NCI-H187 (cell line): ENCODE measurements at places on chromosomes 13 and 19.

GRCh38 chr19:18155095-18156087 is 2.4 kb downstream of the PIK3R2 start:
- DNase-seq = no peak

GRCh38 chr19:3604227-3604986 is 2.3 kb downstream of the TBXA2R start:
- no peak for DNase-seq

DNA sequence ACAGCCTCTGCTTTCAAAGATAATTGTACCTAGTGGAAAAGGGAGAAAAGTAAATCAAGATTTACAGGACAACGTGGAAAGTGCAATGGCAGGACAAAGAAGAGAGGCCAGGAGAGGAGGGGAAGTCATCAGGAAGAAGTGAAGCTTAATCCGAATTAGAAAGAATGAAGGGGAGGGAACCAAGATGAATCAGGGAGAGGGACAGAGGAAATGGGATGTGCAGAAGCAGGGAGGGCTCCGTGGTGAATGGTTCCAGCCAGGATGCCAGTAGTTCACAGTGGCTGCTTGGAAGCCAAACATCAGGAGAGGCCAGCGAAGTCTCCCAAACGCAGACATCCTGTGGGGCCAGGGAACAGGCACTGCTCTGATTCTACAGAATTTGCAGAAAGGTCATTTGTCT is 144.4 kb downstream of the LIG4 start:
- DNase-seq = no peak

GRCh38 chr13:111177081-111177711 is 62.1 kb downstream of the ARHGEF7 start:
- no peak for DNase-seq

- DNase-seq = no peak
Observed at GRCh38 chr13:36567485-36567884, 106.3 kb upstream of the SERTM1 start.

DNA sequence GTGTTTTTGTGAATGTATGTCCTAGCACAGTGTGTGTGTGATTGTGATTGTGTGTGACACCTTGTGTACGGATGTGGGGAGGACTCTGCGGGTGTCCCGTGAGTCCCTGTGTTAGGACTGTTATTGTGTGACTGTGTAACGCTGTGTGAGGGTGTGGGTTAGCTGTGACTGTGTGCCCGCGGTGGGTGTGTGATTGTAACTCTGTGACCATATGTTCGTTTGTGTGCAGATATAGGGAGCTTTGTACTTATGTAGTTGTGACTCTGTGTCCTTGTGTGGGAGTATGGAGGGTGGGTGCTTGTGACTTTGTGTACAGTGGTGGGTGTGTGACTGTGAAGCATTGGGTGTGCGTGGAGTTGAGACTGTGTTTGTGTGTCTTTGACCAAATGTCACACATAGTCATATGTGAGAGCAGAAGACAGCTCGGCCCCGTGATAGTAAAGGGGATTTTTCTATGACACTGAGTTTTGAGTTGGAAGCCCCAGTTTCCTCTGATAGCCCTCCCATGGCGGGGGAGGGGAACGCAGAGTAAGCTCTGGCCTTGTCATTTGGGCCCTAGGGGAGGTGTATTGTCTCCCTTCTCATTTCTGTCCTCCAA is 949 bp upstream of the ZNF260 start:
- no peak for DNase-seq

DNA sequence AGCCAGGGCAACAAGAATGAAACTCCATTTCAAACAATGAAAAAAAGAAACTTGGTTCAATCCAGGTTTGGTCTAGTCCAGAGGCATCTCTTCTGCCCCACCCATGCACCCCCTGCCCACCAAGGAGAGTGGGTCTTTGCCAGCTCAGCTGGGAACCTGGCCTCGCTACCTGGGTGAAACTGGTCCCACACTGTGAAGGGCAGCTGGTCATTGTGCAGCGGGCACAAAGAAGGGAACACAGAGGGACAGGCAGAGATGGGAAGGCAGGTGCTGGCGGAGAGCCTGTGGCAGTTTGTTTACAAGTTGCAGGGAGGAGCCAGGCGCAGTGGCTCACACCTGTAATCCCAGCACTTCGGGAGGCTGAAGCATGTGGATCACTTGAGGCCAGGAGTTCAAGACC is 50.2 kb downstream of the CPAMD8 start:
- DNase-seq = no peak

DNA sequence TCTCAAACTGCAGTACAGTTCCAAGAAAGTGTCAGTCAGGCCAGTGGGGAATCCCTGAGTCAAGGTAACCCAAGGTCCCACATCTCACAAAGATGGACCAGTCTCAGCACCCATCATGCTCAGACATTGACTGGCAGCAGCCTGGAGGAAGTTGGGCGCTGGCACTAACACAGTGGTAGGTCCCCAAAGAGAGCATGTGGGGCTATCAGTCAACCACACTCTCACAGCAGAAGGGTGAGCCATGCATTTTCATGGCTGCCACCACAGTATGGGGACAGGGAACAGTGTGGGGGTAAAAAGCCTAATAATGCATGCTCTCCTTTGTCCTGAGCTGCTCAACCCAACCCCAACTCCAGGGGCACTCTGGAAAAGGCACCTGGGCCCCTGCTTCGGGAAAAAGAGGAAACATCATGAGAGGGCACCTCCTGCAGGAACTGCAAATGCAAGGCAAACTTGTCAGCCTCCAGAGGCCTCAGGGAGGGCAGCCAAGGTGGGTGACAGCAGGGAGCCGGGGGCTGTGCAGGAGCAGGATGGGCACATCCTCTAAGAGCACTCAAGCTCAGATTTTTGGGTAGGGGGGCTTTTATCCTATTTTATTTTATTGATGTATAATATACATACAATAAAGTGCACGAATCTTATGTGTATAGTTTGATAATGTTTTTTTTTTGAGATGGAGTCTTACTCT is 9.5 kb upstream of the PLEKHF1 start:
- DNase-seq = no peak

DNA sequence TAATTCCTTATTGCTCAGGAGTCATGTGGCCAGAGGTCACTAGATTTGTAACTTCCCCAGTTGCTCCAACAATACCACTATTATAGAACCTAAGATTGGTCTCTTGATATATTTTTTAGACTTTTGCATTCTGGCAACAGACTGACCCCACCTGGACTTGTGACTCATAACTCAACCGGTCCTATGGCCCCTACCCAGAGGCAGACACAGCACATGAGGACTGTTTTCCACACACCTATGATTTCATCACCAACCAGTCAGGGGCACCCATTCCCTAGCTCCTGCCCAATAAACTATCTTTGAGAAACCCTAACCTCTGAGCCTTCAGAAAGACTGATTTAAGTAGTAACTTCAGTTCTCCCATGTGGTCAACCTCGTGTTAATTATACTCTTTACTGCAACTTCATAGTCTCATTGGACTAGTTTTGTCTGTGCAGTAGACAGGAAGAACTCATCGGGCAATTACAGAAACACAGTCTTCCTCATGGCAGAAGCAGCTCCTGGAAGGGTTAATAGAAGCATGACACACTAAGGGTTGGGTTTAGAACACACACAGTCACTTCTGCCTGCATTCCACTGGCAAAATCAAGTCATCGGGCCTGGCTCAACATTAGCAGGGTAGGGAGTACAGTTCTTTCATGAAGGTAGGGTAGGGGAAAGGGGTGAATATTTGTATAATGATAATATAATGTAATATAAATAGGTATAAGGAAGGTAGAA is 251.8 kb downstream of the UQCRFS1 start:
- DNase-seq = no peak

DNA sequence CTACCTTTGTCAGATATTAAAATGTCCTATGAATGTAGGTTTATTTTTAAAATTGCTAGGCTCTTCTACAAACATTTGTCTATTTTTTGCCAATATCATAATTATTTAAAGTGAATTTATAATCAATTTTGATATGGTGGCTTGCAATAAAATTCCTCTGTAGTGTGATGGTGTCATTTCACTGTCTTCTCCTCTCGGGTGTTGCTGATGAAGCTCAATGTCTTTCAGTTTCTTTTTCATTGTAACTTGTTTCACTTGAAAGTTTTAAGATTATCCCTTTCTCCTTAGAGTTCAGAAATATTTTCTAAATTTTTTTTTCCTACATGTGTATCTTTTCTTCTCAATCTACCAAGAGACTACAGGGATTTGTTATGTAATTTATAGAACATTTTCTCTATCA is 267.1 kb upstream of the EDNRB start:
- DNase-seq = no peak
